AG20443 (cell line): ENCODE measurements at places on chromosomes 5 and 9.

- DNase-seq, result no peak
Measured at GRCh38 chr5:135759149-135759784, 75.2 kb upstream of the SLC25A48 start.

DNA sequence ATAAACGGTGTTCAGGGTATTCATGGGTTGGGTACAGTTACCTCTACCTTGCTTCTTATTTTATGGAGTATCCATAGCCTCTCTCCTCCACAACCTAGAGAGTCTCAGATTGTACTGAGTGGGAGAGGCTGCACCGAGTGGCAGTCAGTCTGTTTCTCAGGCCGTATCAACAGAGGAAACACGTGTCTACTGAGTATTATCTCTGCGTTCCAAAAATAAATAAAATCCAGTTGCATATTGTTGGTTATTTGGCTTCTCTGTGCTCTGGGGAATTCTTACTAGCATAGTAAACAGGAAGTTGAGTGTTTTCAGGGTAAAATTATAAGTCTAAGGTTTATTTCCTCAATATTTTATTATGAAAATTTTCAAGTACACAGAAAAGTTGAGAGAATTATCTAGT, 231.0 kb downstream of the ARHGEF28 start:
- DNase-seq, result peak; percentile 10

DNA sequence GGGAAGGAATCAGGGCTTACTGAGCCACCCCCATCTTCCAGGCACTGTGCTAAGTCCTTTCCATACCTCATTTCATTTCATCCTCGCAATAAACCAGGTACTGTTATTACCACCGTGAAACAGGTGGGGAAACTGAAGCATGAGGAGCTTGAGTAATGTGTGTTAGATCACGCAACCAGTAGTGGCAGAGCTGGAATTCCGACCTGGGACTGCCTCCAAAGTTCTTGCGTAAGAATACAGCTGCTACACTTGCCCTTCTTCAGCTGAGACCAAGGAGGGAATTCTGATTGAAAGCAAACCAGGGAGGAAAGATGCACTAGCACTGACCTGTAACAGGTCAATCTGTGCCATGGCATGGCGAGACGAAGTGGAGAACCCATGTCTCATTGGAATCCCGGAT, 113.4 kb upstream of the MSX2 start:
- DNase-seq, result peak; percentile 44

- no peak for DNase-seq
Measured at GRCh38 chr5:4348919-4349318, 753.3 kb downstream of the IRX1 start.

GRCh38 chr9:70093944-70094343, 50.3 kb downstream of the MAMDC2 start:
- no peak for DNase-seq

DNA sequence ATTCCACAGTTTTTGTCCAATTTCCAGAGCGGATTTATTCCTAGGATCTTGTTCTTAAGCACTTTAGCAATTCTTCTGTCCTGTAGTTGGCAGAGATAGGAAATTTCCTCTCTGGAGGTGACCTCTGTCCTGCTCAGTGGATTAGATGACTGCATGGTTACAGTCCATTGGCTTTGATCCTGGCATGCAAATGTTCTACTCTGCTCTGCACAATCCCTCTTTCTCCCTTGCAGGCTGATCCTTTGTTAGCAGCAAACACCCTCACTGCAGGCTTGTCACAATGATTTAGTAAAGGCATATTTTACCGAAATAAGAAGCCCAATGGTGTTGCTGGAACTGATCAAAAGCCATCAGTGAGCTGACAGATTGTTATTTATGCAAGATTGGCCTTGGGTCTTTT, 243.8 kb downstream of the COX7C start:
- DNase-seq, result no peak

GRCh38 chr9:131963072-131964030, 116.3 kb downstream of the MED27 start:
- DNase-seq, result no peak

GRCh38 chr5:154205441-154206117, 15.0 kb downstream of the GALNT10 start:
- DNase-seq, result no peak

GRCh38 chr5:105924366-105924765, 1746.4 kb downstream of the EFNA5 start:
- DNase-seq, result peak; percentile 24

DNA sequence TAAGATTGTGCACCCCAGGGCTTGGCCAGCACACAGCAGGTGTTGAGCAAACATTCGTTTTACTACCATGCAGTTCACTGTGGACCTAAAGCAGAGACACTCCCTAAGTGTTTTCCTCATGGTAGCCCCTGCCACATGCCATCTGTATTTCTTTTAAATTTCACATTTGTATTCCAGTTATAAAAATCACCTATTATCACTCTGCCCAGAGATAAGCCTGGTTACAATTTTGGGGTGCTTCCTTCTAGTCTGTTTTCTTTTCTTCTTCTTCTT, 10.9 kb upstream of the FIBCD1 start:
- DNase-seq, result no peak

- DNase-seq, result peak; percentile 49
Measured at GRCh38 chr5:68499987-68500386, 284.4 kb downstream of the PIK3R1 start.

DNA sequence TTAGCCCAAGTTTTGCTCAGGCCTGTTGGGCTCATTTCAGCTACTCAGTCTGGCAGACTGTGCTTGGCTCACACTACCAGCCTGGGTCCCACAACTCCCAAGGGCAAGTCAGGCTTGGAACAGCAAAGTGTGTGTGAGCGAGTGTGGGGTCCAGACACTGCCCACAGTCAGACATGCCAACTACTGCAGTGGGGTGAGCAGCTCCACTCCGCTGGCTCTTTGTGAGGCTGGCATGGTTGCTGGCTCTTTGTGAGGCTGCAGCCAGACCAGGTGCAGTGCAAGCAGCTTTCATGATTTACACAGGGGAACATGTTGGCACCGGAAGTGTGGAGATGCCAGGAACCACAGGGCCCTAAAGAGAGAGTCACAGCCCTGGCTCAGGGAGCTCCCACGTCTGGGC, 606.7 kb upstream of the FAM174A start:
- DNase-seq, result no peak

GRCh38 chr9:21316860-21317259, 11.7 kb upstream of the IFNA5 start:
- no peak for DNase-seq
